ENCODE measurements at places on chromosomes 5 and 9. TPM values are rescaled to one million over a fixed set of nuclear protein-coding genes. Genes with fewer than 3 reads are reported as not detected.

CNOT8 gene
- 123 TPM for total RNA-seq

SEMA5A gene
- total RNA-seq = 8.4 TPM

SLC6A19 gene
- total RNA-seq = not detected

DNA sequence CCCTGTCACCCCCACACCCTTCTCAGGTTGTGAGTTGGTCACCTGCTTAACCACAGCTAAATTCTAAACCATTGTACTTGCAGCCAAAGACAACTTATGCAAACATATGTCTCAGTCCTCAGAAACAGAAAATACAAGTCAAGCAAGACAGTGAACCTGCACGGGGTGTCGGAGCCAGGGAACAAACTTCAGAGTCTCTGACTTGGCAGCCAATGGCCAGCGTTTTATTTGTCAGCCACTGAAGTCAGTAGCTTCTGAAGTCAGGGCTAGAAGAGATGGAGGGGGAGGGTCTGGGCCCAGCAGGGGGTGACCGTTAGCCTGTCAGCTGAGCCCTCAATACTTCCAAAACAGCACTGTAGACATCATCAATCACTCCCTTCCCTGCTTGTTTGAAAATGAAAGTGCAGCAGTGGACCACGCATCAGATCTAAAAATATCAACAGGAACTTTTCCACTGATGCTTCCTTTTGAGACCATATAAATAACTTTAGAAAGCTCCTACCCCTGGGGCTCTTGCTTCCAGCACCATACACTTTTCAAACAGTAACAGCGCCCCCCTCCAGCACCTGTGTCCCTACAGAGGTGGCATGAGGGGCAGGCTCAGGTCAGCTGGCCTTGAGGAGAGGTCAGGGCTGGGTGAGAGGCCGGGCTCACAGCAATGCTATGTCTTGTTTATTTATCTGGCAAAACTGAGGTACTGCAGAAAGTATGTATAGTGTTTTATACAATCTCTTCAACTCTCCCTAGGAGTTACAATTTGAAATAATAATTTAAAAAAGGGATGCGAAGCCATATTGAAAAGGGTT, 142.5 kb downstream of the ACER2 start:
- DNase-seq = no peak
- no peaks in the 10 kb centered on the region for H3K4me1 ChIP-seq

DNA sequence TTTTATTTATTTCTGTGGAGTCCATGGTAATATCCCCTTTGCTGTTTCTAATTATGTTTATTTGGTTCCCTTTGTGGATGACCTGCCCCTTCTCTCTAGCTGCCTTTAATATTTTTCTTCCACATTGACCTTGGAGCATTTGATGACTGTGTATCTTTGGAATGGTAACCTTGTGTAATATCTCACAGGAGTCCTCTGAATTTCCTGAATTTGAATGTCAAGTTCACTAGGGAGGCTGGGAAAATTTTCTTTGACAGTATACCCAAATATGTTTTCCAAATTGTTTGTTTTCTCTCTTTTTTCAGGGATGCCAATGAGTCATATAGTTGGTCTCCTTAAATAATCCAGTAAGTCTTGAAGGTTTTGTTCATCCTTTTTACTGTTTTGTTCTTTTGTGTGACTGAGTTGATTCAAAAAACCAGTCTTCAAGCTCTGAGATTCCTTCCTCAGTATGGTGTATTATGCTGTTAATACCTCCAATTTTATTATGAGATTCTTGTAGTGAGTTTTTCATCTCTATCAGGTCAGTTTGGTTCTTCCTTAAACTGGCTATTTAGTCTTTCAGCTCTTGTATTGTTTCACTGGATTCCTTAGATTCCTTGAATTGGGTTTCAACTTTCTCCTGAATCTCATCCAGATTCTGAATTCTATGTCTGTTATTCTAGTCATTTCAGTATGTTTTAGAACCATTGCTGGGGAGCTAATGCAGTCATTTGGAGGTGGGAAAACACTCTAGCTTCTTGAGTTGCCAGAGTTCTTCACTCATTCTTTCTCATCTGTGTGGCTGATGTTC, 349.0 kb upstream of the TARS1 start:
- H3K4me3 ChIP-seq = no peak overlapping the region
- no peaks in the 10 kb centered on the region for H3K36me3 ChIP-seq
- H3K4me1 ChIP-seq = no peaks in the 10 kb centered on the region
- no peak for DNase-seq
- H3K27me3 ChIP-seq = no peaks in the 10 kb centered on the region

DNA sequence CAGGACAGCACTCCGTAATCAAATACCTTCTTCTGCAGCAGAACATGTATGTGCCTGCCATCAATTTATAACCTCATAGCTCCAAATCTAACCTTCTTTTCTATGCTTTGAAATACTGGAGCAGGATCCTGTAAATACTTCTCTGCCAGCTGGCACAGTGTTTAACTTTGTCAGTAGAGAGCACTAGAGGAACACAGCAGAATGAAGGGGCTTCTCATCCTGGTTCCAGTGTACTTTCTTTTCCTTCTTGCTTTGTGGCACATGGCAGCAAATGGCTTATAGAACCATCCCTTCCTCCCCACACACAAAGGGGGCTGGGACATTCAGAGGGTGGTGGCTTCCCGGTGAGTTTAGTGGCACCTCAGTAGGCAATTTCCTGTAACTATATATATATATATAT, 3.8 kb upstream of the FBXW11 start:
- no peaks in the 10 kb centered on the region for H3K36me3 ChIP-seq
- no peak overlapping the region for H3K4me3 ChIP-seq

DNA sequence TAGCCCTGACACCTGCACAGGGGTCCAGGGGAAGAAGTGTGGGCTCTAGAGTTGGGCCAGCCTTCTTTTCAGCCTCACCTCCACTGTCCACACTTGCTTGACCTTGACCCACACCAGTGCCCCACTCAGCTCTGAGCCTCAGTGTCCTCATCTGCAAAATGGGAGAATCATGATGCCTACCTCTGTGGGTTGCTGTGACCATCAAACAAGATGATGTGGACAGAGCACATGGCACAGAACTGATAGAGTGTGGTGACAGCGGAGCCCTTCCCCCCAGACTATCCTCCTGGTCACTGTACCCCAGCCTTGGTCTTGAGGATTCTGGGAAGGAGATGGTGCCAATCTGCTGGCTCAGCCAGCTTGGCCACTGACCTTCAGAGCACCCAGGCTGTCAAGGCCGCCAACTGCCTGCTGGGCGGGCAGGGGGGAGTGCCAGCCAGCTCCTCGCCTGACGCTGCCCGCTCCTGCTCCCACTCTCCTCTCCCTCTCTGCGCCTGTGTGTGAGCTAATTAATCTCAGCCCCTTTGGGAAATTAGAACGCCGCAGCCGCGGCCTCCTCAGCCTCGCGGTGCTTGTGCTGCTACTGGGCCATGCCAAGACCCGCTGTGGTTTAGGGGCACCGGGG, 16.7 kb downstream of the CXXC5 start:
- peaks cover 97% of the 10 kb centered on the region for H3K4me1 ChIP-seq
- H3K36me3 ChIP-seq = no peaks in the 10 kb centered on the region
- peak overlapping the region; percentile 92 for H3K27ac ChIP-seq
- no peak overlapping the region for H3K4me3 ChIP-seq

- no peak for DNase-seq
- peaks cover 10% of the 10 kb centered on the region for H3K4me1 ChIP-seq
- H3K36me3 ChIP-seq = no peaks in the 10 kb centered on the region
Observed at GRCh38 chr5:93359296-93359959, 221.6 kb downstream of the NR2F1-AS1 start.
